Stimulated activated CD8-positive, alpha-beta memory T cell treated with anti-CD3 and anti-CD28 coated beads, Interleukin-15, amount 100 ng/mL, for 1 hour (primary cell): ENCODE measurements at places on chromosomes 6 and 20.

DNA sequence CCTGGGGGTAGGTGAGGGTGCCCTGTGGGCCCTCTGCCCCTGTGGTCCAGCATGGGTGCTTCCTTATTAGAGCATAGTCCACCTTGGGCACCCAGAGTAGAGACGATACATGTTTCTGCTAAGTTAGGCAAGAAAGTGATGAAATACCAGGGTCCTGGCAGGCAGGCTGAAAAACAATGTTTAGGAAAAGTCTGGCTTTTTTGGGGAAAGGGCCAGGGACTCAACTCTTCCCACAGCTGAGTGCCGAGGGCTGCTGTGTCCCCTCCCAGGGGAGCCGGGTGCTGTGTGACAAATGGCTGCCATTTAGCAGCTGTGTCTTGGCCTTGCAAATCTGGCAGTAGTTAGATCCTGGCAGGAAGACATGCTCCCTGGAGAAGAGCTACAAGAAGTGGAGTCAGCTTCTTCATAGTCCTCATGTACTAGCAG is 61.5 kb downstream of the RREB1 start:
- no peak for DNase-seq

GRCh38 chr6:122449069-122449468 is 22.5 kb downstream of the SERINC1 start:
- no peak for DNase-seq

- no peak for DNase-seq
These were observed 4.4 kb downstream of the NCOA5 start for GRCh38 chr20:46085179-46085851.

GRCh38 chr6:125888989-125889656 is 67.4 kb upstream of the HINT3 start:
- DNase-seq: no peak
